ENCODE measurements at places on chromosomes 3 and 15.

GRCh38 chr15:33068511-33068990, 126.0 kb downstream of the FMN1 start:
- H3K4me3 ChIP-seq = no peak overlapping the region
- H3K27me3 ChIP-seq = no peaks in the 10 kb centered on the region
- H3K27ac ChIP-seq = no peak overlapping the region
- peaks cover 10% of the 10 kb centered on the region for H3K4me1 ChIP-seq
- no peaks in the 10 kb centered on the region for H3K36me3 ChIP-seq
- DNase-seq = no peak

GRCh38 chr3:51687431-51688205, 16.6 kb downstream of the TEX264 start:
- H3K27me3 ChIP-seq = no peaks in the 10 kb centered on the region
- no peak overlapping the region for H3K4me3 ChIP-seq
- no peak for DNase-seq
- peaks cover 5% of the 10 kb centered on the region for H3K4me1 ChIP-seq
- no peak overlapping the region for H3K27ac ChIP-seq

- no peaks in the 10 kb centered on the region for H3K27me3 ChIP-seq
- H3K27ac ChIP-seq = no peak overlapping the region
- H3K4me3 ChIP-seq = no peak overlapping the region
- no peak for DNase-seq
- H3K4me1 ChIP-seq = no peaks in the 10 kb centered on the region
- no peaks in the 10 kb centered on the region for H3K36me3 ChIP-seq
Observed at GRCh38 chr3:182308328-182308727, 485.0 kb upstream of the ATP11B start.

- peaks cover 8% of the 10 kb centered on the region for H3K4me1 ChIP-seq
- H3K27ac ChIP-seq = no peak overlapping the region
- no peaks in the 10 kb centered on the region for H3K36me3 ChIP-seq
- no peaks in the 10 kb centered on the region for H3K27me3 ChIP-seq
Observed at GRCh38 chr3:62238003-62238402, 135.3 kb downstream of the FEZF2 start.

DNA sequence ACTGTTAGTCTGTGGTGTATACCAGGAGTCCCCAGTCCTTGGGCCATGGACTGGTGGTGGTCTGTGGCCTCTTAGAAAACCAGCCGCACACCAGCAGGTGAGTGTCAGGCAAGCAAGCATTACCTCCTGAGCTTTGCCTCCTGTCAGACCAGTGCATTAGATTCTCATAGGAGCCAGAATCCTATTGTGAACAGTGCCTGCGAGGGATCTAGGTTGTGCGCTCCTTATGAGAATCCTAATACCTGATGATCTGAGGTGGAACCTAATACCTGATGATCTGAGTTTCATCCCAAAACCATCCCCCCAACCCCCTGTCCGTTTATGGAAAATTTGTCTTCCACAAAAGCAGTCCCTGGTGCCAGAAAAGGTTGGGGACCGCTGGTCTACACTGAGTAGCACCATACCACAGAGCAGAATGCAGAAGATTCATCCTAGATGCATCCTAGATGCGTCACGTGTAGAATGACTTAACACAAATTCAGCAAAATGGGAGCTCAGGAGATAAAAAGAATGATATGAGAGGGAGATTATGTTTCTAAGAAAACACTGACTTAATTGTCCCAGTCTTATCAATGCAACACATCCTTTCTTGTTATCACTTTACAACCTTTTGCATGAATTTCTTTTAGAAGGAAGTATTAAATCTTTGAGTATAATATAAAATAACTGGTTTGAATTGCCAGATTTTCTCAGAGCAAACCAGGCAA, 28.5 kb downstream of the SELENOT start:
- no peak overlapping the region for H3K4me3 ChIP-seq
- no peaks in the 10 kb centered on the region for H3K36me3 ChIP-seq
- no peak overlapping the region for H3K27ac ChIP-seq
- DNase-seq = no peak

- no peaks in the 10 kb centered on the region for H3K27me3 ChIP-seq
- no peak overlapping the region for H3K4me3 ChIP-seq
- no peak overlapping the region for H3K27ac ChIP-seq
- DNase-seq = no peak
Observed at GRCh38 chr3:187262360-187262759, 29.2 kb downstream of the MASP1 start.

- H3K27me3 ChIP-seq = no peaks in the 10 kb centered on the region
- H3K4me3 ChIP-seq = no peak overlapping the region
- H3K4me1 ChIP-seq = peaks cover 8% of the 10 kb centered on the region
Observed at GRCh38 chr15:88982304-88982945, 69.2 kb upstream of the MFGE8 start.

DNA sequence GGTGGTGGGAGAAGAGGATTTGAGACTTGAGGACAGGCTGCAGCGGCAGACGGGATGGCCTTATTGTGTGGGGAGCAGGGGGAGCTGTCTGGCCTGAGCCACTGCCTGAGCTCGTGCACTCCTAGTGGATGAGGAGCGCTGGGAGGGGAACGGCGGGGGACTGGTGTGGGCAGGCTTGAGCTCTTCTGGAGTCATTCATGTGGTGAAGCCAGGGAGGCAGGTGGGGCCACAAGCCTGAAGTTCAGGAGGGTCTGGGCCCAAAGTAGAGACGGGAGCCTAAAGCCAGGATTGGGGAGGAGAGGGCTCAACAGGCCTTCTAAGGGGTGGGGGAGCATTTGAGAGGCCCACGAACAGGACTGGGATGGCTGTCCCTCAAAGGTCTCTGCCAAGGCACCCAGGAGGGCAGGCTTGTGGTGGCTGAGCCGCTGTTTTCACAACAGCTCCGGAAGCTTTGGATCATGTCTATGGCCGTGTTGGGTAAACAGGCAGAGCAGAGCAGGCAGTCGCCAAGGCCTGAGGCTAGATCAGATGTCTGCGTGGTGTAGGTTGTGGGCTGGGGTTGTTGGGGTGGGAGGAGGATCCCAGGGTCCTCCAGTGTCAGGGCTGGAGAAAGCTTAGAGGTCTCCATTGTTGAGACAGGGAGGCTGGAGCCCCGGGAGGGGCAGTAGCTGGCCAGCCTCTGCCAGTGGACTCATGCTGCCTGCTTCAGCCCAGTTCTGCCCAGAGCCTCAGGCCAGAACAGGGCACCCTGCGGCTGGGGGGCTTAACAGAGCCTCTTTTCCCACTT, 8.2 kb downstream of the PRKCD start:
- no peak overlapping the region for H3K4me3 ChIP-seq
- no peak for DNase-seq
- no peaks in the 10 kb centered on the region for H3K27me3 ChIP-seq
- H3K36me3 ChIP-seq = no peaks in the 10 kb centered on the region
- no peak overlapping the region for H3K27ac ChIP-seq

- no peak for DNase-seq
- H3K36me3 ChIP-seq = no peaks in the 10 kb centered on the region
- no peaks in the 10 kb centered on the region for H3K27me3 ChIP-seq
- H3K4me3 ChIP-seq = no peak overlapping the region
Observed at GRCh38 chr3:188826574-188826973, 345.2 kb upstream of the TPRG1 start.

DNA sequence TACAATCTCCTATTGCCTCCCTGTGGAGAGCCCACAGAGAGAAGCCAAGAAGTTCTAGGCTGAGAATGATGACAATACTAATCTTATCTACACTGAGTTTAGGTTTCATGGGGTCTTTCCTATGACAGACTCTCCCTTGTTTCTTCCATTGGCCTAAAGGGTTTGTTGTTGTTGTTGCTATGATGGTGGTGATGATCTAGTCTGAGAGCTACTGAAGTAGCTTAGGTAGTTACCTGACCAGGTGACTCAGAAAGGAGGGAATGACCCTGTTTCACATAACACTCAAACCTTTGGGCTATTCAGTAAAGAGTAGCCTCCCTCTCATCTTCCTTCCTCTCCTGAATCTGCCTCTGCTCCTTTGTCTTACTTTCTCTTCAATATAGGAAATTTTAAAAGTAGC, 170.2 kb downstream of the GMNC start:
- no peaks in the 10 kb centered on the region for H3K4me1 ChIP-seq
- H3K4me3 ChIP-seq = no peak overlapping the region
- H3K27me3 ChIP-seq = no peaks in the 10 kb centered on the region
- no peak for DNase-seq

GRCh38 chr3:45608885-45609284, 14.3 kb downstream of the LIMD1 start:
- H3K4me1 ChIP-seq = no peaks in the 10 kb centered on the region
- no peak for DNase-seq
- no peaks in the 10 kb centered on the region for H3K27me3 ChIP-seq
- no peak overlapping the region for H3K27ac ChIP-seq
- no peak overlapping the region for H3K4me3 ChIP-seq

GRCh38 chr3:181230258-181230657, 240.7 kb upstream of the DNAJC19 start:
- H3K27me3 ChIP-seq = no peaks in the 10 kb centered on the region
- DNase-seq = peak; percentile 31
- no peaks in the 10 kb centered on the region for H3K36me3 ChIP-seq
- H3K4me1 ChIP-seq = no peaks in the 10 kb centered on the region

DNA sequence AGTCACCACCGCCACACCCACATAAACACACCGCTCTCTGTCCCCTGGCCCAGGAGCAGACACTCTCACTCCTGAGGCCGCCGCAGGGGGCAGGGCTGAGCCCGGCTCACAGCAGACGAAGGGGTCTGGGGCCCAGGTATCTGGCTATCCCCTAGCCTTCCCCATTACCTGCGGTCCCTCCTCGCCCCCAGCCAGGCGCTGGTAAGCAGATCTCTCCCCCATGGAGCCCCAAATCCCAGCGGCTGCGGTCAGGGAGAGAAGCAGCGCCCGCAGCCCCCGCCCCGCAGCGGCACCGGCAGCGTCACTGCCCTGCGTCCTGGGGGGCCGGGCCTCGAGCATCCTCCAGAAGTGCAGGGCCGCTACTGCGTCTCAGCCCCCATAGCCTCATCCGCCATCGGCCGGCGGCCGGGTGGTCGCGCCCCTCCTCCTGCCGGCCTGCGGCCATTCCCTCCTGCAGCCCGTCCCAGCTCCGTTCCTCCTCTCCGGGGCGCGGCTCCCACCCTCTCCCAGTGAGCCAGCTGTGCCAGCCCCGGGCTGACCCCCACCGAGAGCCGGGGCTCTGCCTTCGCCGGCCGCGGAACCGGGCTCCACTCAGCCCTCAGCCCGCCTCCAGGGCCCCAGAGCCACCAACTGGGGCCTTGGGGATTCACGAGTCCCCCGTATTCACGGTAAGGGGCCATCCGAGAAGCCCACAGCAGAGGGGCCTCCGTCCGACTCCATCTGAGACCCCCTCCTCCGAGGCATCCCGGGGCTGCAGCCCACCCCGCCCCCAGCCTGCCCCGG, 13.1 kb downstream of the TNK2 start:
- peaks cover 11% of the 10 kb centered on the region for H3K4me1 ChIP-seq
- DNase-seq = no peak
- H3K36me3 ChIP-seq = no peaks in the 10 kb centered on the region
- H3K27me3 ChIP-seq = no peaks in the 10 kb centered on the region

DNA sequence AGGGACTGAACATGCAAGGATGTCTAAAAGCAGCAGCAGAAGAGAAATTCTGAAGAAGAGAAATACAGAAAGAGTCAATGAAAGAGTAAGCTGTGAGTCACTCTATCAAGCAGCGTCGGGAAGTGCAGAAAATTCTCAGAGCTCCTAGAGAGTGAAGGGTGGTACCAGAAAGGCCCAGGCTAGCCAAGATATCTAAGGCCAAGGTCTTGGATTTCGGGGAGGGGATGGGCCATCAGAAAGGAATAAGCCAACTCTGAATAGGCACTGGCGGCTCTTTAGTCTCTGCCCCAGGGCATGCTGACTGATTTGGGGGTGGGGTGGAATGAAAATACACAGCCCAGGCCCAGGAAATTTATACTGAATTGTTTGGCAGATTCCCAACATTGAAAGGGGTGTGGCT, 70.8 kb downstream of the GPR156 start:
- H3K36me3 ChIP-seq = no peaks in the 10 kb centered on the region
- DNase-seq = no peak

DNA sequence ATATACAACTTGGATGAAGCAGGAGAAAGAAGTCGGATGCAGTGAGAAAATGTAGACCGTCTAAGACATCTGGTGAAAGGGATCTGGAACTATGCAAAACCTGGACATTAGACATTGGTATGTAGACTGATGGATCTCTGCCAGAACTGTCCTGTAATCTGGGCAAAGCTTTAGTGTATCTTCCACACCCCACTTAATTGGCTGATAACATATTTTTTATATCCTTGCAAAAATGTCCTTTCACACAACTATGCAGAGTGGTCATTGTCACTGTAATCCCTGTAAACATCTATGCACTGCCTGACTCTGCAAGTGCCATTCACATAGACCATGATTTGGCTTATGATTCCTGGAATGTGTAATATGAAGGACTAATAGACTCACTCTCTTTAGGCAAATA, 163.1 kb downstream of the TUSC7 start:
- DNase-seq = no peak
- no peak overlapping the region for H3K4me3 ChIP-seq
- H3K36me3 ChIP-seq = no peaks in the 10 kb centered on the region
- H3K27me3 ChIP-seq = no peaks in the 10 kb centered on the region
- H3K27ac ChIP-seq = no peak overlapping the region
- H3K4me1 ChIP-seq = no peaks in the 10 kb centered on the region

GRCh38 chr15:99618941-99619411, 53.2 kb downstream of the MEF2A start:
- H3K27me3 ChIP-seq = no peaks in the 10 kb centered on the region
- peaks cover 4% of the 10 kb centered on the region for H3K4me1 ChIP-seq
- H3K4me3 ChIP-seq = no peak overlapping the region
- H3K36me3 ChIP-seq = no peaks in the 10 kb centered on the region

GRCh38 chr3:171245796-171246765, 214.1 kb downstream of the TNIK start:
- DNase-seq = no peak
- H3K27me3 ChIP-seq = no peaks in the 10 kb centered on the region
- no peak overlapping the region for H3K27ac ChIP-seq
- no peaks in the 10 kb centered on the region for H3K4me1 ChIP-seq

GRCh38 chr3:172272698-172273097, 175.6 kb downstream of the GHSR start:
- no peaks in the 10 kb centered on the region for H3K36me3 ChIP-seq
- no peaks in the 10 kb centered on the region for H3K27me3 ChIP-seq
- H3K27ac ChIP-seq = no peak overlapping the region
- no peak overlapping the region for H3K4me3 ChIP-seq
- DNase-seq = no peak
- no peaks in the 10 kb centered on the region for H3K4me1 ChIP-seq

- peaks cover 27% of the 10 kb centered on the region for H3K27me3 ChIP-seq
- H3K36me3 ChIP-seq = no peaks in the 10 kb centered on the region
- no peak for DNase-seq
Observed at GRCh38 chr15:55587321-55588069, 650 bp downstream of the PYGO1 start.

DNA sequence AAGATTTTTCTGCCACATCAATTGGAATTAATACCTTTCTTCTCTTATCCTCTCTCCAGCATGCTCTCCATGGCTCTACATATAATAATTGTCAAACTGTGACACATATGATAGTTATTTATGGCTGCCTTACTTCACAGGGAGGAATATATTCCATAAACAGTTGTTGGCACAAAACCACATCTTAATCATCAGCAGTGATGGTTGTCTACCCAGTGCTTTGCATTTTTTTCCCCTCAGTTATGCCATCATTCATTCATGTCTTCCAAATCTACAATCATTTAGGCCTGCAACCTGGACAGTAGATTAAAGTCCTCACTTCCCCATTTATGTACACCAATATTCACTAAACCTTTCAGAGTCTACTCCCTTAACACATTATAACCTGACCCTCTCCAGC, 107.7 kb downstream of the THRB start:
- no peak for DNase-seq
- no peaks in the 10 kb centered on the region for H3K4me1 ChIP-seq
- H3K27me3 ChIP-seq = no peaks in the 10 kb centered on the region
- H3K4me3 ChIP-seq = no peak overlapping the region
- H3K27ac ChIP-seq = no peak overlapping the region

GRCh38 chr3:57587905-57588304, 9.2 kb downstream of the ARF4 start:
- no peaks in the 10 kb centered on the region for H3K4me1 ChIP-seq
- H3K36me3 ChIP-seq = no peaks in the 10 kb centered on the region
- H3K27me3 ChIP-seq = no peaks in the 10 kb centered on the region
- no peak overlapping the region for H3K4me3 ChIP-seq
